Activated naive CD4-positive, alpha-beta T cell treated with anti-CD3 and anti-CD28 coated beads, Interleukin-2, amount 10 ng/mL, durations not matched to agents 7 days and 5 days (primary cell): ENCODE measurements at places on chromosomes 3 and 15.

- no peak for DNase-seq
These were observed 31.1 kb downstream of the FAH start for GRCh38 chr15:80183886-80184285.

DNA sequence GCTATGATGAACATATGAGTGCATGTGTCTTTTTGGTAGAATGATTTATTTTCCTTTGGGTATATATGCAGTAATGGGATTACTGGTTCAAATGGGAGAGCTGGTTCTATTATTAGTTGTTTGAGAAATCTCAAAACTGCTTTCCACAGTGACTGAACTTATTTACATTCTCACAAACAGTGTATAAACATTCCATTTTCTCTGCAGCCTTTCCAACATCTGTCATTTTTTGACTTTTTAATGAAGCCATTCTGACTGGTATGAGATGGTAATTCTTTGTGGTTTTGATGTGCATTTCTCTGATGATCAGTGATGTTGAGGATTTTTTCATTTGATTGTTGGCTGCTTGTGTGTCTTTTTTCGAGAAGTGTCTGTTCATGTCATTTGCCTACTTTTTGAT is 1124.2 kb downstream of the NAALADL2 start:
- DNase-seq = no peak

- no peak for DNase-seq
These were observed 20.8 kb upstream of the DNAAF4 start for GRCh38 chr15:55528812-55529211.

GRCh38 chr15:70418943-70419342 is 321.2 kb upstream of the TLE3 start:
- DNase-seq = no peak

- no peak for DNase-seq
These were observed 14.9 kb upstream of the AEN start for GRCh38 chr15:88606070-88606794.

- DNase-seq = no peak
These were observed 106.5 kb downstream of the ZNF609 start for GRCh38 chr15:64566629-64567427.
